ENCODE measurements at places on chromosomes 16 and 17.

GRCh38 chr16:1181404-1182315 is 28.8 kb downstream of the CACNA1H start:
- no peak for DNase-seq

GRCh38 chr17:45218895-45219661 is 2.6 kb upstream of the FMNL1 start:
- DNase-seq: peak; percentile 72

DNA sequence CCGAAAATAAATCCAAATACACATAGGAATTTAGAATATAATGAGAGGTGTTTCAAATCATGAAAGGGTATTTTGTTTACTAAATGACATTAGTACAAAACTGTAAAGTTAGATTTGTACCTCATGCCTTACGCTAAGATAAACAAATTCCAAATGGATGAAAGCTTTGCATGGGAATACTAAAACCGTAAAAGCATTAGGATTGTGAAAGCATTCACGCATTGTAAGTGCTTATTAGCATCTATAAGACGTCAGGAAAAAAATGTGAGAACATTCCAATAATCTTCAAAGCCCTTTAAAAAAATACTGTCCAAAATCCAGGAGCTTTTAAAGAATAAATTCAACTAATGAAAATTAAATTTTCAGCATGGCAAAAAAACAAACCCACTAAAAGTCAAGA is 24.8 kb upstream of the ALOX15 start:
- DNase-seq: no peak

- peak; percentile 83 for DNase-seq
Observed at GRCh38 chr17:42618442-42619150, 9.1 kb downstream of the TUBG1 start.

- DNase-seq: no peak
Observed at GRCh38 chr16:75093598-75094540, 22.7 kb downstream of the LDHD start.

- DNase-seq: peak; percentile 79
Observed at GRCh38 chr17:38428112-38428642, at the start of gene ARHGAP23. Gene ARHGAP23, plus strand, starts transcription at chr17:38428464. Its CDS starts 22 bp downstream, at chr17:38428486.
